ENCODE measurements at places on chromosomes 1 and 21. TPM values are rescaled to one million over a fixed set of nuclear protein-coding genes. Genes with fewer than 3 reads are reported as not detected.

The SPATA6 gene
- 6.2 TPM for polyA plus RNA-seq

The CFHR5 gene
- polyA plus RNA-seq, result not detected

The LAPTM5 gene
- polyA plus RNA-seq, result 10.5 TPM

The DLGAP3 gene
- 0.27 TPM for polyA plus RNA-seq

The KIAA1614 gene
- polyA plus RNA-seq, result not detected

The UMODL1 gene
- not detected for polyA plus RNA-seq

The CLCN6 gene
- polyA plus RNA-seq, result 9.2 TPM

The DCST2 gene
- 1.9 TPM for polyA plus RNA-seq
